Stimulated activated CD4-positive, alpha-beta T cell treated with anti-CD3 and anti-CD28 coated beads, Interleukin-4, amount 100 ng/mL, for 24 hours (primary cell): ENCODE measurements at places on chromosomes 2 and 18.
A peak's percentile ranks its signal among the peaks of the same experiment; 100 is the strongest.

GRCh38 chr2:211875488-211875887 lies 663.1 kb downstream of the ERBB4 start:
- no peak for DNase-seq

GRCh38 chr18:63317982-63318888 lies 1.3 kb downstream of the BCL2 start:
- DNase-seq, result peak; percentile 89

DNA sequence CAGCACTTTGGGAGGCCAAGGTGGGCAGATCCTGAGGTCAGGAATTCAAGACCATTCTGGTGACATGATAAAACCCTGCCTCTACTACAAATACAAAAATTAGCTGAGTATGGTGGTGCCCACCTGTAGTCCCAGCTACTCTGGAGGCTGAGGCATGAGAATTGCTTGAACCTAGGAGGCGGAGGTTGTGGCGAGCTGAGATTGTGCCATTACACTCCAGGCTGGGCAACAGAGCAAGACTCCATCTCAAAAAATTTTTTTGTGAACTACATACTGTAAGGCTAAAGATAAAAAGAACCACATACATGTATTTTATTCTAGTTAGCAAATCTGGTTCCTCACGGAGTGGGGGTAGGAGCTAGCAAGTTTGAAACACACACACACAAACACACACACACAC lies 45.1 kb downstream of the RAB10 start:
- no peak for DNase-seq

DNA sequence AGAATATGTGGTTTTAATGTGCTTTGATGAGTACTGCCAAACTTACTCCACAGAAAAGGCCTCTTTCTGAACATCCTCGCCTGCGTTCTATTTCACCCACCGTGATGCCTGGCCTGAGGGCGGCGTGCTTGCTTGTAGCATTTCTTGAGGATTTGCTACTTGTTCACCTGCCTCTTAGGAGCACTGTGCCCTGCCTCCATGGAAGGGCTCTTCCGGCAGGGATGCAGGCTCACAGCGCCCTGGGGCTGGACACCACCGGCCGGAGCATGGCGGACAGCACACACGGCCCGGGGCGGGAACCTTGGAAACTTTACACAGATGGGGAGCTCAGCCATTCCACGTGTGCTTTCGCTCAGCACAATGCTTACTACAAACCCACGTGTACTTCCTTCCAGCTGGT lies 37.1 kb downstream of the ANO7 start:
- DNase-seq, result no peak

DNA sequence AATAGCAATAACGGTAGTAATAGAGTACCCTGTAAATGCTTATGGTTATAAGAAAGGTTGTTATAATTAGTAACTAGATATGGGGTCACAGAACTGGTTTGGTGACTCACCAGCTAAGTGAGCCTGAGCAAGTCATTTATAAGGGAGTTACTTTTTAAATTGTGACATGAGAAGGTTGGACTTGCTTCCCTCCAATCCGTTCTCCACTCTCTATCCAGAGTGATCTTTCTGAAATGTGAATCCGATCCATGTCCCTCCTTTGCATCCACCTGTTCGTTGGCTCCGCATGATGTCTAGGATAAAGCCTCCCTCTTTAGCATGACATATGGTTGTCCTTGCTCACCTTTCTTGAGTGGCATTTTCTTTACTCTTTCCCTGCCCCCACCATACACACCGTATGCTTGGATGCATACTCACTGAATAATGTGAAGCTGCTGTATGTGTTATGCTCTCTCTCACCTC lies 83.1 kb downstream of the CDC42EP3 start:
- no peak for DNase-seq

DNA sequence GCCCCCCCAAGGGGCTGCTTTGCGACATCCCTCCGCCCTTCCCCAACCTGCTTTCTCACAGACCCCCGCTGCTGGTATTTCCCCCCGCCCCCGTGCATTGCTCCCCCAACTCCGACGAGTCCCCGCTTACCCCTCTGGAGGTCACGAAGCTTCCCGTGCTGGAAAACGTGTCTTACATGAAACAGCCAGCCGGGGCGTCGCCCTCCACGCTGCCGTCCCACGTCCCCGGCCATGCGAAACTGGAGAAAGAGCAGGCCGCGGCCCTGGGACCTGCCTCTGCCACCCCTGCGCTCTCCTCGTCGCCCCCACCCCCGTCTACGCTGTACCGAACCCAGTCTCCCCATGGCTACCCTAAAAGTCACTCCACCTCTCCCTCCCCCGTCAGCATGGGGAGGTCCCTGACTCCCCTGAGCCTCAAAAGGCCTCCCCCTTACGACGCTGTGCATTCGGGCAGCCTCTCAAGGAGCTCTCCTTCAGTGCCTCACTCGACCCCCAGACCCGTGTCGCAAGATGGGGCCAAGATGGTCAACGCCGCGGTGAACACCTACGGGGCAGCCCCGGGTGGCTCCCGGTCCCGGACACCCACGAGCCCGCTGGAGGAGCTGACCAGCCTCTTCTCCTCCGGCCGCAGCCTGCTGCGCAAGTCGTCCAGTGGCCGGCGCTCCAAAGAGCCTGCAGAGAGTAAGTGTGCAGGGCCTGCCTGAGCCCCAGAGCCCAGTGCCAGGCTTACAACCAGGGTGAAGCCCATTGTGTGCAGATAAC lies 183.0 kb downstream of the NYAP2 start:
- DNase-seq, result no peak

- no peak for DNase-seq
These were observed 99.1 kb upstream of the ITGA6 start for GRCh38 chr2:172328103-172328841.
